Adipocyte (in vitro differentiated cells): ENCODE measurements at places on chromosomes 6 and 20.

- DNase-seq, result no peak
Observed at GRCh38 chr6:119285908-119286625, 63.5 kb downstream of the MAN1A1 start.

GRCh38 chr6:119476554-119476953 lies 127.0 kb upstream of the MAN1A1 start:
- DNase-seq, result no peak

- no peak for DNase-seq
Observed at GRCh38 chr20:30812739-30813411, 444.6 kb upstream of the DEFB115 start.

- no peak for DNase-seq
Observed at GRCh38 chr6:96852605-96853004, 15.3 kb upstream of the GPR63 start.

DNA sequence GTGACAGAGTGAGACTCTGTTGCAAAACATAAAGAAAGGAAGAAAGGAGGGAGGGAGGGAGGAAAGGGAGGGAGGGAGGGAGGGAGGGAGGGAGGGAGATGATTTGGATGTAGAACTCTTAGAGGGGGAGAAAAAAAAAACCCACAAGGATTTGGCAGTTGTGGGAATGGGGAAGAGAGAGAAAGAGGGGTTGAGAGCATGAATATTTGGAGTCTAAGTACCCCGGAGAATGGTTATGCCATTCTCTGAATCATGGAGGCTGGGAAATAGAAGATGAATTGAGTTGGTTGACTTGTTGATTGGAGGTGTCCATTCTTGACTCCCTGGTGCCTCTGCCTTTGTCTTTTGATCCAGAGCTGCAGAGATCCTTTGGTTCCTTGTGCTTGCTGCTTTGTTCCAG lies 35.7 kb downstream of the RALY start:
- DNase-seq, result no peak

- no peak for DNase-seq
Observed at GRCh38 chr6:10882657-10883171, 873 bp upstream of the GCM2 start.

- DNase-seq, result no peak
Observed at GRCh38 chr6:146551545-146551944, 7.9 kb downstream of the RAB32 start.

GRCh38 chr6:80988892-80989291 lies 763.6 kb downstream of the TENT5A start:
- DNase-seq, result peak; percentile 44

DNA sequence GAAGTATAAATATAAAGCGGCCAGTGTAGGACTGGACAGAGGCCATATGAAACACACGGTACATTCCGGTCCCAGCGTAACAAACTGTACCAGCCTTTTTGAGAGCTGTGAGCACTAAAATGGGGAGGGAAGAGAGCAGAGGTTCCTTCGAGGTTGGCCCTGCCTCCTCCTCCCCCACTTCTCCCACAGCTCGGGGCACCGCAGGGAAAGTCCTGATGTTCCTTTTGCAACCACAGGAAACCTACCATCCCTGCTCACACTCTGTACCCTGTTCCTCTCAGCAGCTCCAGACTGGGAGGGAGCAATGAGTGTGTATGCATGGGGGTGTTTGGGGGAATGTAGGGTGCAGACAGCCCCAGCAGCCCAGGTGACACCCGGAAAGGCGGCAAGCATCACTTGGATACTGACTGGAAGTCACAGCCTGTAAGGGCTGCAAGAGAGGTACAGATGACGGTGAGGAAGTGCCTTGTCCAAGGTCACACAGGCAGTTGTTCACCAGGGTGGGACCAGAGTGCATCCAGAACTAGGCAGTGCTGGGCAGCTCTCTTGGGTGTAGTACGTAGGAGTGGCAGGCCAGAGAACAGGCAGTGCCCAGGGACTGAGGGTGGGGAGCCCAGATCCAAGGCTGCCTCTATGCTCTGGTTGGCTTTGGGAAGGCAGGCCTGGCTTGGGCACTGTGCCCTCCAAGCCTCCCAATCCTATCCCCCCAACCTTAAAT lies 11.0 kb upstream of the ARMC12 start:
- peak; percentile 67 for DNase-seq

DNA sequence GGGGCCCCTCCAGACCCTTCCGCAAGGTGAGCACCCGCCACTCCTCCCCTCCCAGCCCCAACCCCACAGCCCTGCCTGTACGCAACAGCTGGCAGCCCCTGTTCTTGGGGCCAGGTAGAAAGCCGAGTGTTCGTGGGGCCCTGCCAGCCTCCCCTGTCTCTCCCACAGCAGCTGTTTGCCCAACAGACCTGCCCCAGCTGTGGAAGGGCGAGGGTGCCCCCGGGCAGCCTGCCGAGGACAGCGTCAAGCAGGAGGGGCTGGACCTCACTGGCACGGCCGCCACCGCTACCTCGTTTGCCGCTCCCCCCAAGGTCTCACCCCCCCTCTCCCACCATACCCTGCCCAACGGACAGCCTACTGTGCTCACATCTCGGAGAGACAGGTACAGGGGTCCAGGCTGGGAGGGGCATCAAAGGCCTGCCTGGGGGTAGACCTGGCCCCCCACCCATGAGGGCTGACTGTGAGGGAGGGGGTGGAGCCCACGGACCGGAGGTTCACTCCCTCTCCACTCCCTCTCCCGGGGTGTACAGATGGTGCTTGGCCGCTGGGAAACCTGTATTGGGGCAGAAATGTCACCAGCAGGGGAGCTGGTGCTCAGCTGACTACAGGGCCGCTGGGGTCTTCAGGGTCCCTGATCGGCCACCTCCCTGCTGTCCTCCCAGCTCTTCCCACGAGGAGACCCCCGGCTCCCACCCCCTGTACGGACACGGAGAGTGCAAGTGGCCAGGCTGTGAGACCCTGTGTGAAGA lies 41.1 kb downstream of the FOXP4 start:
- DNase-seq, result no peak
